ENCODE measurements at places on chromosomes 16 and 17. TPM values are rescaled to one million over a fixed set of nuclear protein-coding genes. Genes with fewer than 3 reads are reported as not detected.

Gene FDXR
- 9.7 TPM for total RNA-seq

Gene CSH2
- total RNA-seq: not detected

Gene PRDM7
- not detected for total RNA-seq

Gene KRT17
- not detected for total RNA-seq

Gene MT1M
- total RNA-seq: 0.80 TPM
